GM04503 (cell line): ENCODE measurements at places on chromosomes 6 and 20.
A peak's percentile ranks its signal among the peaks of the same experiment; 100 is the strongest.

DNA sequence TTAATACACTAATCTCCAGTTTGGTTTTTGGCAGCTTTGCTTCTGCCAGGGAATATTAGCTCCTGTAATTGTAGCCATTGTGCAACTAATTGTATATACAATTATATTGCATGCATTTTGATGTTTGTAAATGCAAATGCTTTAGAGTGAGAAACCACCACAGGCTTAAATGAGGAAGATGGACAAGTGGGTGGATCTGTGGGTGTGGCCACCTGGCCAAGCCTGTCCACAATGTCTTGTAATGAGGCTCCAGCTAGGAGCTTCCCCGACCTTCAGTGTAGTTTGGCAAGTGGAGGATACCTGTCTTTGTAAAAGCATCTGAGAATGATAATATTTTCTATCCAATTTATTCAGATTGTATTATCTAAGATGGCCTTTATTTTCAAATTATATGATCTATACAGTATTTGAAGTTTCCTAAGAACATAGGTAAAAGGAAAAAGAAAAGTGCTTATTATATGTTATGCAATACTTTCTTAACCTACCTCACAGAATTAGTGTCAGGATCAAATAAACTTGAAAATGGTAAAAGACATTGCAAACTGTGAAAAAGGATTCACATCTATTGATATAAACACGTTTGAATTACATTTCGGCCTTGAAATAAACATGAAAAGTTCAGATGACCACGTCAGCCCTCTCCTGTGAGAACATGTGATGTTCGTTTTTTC, 49.3 kb upstream of the ARID1B start:
- no peak for DNase-seq

DNA sequence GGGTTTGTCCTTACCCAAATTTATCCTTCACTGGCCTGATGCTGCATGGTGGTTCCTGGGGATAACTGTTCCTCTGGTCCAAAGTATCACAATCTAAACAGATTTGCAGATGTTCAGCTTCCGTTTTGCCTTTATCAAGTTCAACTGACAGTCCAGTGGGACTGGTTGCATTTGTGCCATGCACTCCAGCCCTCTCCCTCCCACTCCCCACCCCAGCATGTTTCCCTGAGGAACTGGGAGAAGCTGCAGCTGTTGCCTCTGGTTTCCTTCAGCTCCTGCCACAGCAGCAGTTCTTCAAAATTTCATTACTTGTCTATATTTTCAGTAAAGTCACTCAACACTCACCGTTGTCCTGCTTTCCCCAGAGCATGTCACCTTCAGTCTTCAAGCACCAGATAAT, 39.5 kb upstream of the KIF16B start:
- DNase-seq: no peak

DNA sequence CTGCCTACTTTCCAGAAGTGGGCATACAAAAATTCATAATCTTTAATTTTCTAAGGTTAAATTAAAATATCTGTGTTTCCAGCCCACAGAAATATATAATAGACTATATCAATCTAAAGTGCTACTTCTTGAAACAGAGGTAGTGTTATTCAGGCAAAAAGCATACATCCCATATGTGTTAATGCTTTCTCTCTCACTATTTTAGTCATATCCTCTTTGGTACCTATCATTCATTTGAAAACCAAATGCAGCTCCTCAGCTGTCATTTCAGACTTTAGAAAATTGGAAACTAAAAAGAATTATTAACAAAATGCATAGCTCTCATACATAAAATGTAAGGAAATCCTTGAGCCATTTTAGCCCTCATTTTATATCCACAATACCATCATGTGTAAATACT, 925 bp downstream of the FHL5 start:
- DNase-seq: no peak

GRCh38 chr6:13026557-13026956, 301.8 kb downstream of the TBC1D7 start:
- DNase-seq: no peak

GRCh38 chr6:91678679-91679446, 1092.0 kb upstream of the MAP3K7 start:
- no peak for DNase-seq

- no peak for DNase-seq
These were observed 55.0 kb upstream of the KCNK16 start for GRCh38 chr6:39377539-39377950.

GRCh38 chr6:113120224-113120581, 736.9 kb upstream of the MARCKS start:
- DNase-seq: peak; percentile 94

DNA sequence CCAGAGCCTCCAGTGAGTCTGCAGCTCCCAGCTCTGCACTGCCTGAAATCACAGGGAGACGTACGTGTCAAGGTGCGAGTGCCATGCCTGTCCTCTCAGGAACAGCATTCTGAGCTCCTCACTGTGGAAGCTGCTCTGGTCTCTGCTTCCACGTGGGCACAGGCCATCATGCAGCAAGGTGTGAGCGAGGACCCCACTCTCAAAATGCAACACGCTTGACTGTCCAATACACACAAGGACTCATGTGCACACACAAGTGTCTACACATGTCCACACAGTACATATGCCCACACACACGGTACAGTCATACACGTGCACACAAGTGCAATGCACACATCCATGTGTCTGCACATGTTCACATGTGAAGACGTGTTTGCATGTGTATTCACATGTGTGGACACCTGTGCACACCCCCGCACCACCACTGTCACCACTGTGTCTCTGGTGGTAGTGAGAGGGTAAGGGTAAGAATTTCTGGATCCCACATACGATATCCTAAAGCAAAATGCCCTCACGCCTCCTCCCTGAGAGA, 260.5 kb downstream of the DLL1 start:
- no peak for DNase-seq

DNA sequence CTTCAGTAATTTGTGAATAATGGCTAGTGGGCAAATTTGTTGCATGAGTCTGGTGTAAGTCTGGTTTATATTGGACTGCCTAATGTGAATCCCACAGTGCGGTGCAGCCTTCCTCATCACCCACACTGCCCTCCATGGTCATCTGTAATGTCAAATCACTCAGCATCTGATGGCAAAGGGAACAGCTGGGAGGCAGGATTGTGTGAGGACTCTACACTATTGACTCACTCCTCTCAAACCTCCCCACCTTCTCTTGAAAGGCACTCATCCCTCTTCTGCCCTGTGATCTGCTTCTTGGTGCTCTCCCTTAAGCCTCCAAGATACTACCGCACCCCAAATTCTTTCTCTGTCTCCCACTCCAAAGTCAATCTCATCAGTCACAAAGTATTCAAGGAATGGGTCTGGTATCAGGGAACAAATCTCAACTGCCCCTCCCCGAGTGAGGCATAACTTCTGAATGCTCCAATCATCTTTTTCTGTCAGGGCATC, 146.0 kb upstream of the BEND6 start:
- peak; percentile 73 for DNase-seq

GRCh38 chr6:82989736-82990290, 75.8 kb downstream of the UBE3D start:
- peak; percentile 44 for DNase-seq

DNA sequence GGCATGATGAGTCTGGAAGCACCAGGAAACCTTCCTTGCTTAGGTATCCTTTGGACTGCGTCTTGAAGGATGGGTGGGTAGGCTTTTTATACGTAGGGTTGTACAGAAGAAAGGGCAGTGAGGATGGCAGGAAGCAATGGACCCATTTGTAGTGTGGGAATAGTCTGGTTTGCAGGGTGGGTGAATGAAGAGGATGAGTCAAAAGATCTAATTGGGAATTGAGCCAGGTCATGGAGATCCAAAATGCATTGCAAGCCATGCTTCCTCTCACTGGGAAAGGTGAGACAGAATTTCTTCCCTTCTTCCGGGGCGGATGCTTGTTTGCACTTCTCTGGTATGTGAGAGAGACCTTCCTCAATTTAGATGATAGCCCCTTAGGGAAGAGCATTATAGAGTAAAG, 10.1 kb upstream of the BTBD3 start:
- DNase-seq: no peak

- no peak for DNase-seq
These were observed 574.9 kb upstream of the CHD6 start for GRCh38 chr20:42193119-42193518.

- DNase-seq: no peak
These were observed 114.3 kb downstream of the THBS2 start for GRCh38 chr6:169139179-169139971.

GRCh38 chr20:845226-845868, 11.8 kb downstream of the FAM110A start:
- no peak for DNase-seq

DNA sequence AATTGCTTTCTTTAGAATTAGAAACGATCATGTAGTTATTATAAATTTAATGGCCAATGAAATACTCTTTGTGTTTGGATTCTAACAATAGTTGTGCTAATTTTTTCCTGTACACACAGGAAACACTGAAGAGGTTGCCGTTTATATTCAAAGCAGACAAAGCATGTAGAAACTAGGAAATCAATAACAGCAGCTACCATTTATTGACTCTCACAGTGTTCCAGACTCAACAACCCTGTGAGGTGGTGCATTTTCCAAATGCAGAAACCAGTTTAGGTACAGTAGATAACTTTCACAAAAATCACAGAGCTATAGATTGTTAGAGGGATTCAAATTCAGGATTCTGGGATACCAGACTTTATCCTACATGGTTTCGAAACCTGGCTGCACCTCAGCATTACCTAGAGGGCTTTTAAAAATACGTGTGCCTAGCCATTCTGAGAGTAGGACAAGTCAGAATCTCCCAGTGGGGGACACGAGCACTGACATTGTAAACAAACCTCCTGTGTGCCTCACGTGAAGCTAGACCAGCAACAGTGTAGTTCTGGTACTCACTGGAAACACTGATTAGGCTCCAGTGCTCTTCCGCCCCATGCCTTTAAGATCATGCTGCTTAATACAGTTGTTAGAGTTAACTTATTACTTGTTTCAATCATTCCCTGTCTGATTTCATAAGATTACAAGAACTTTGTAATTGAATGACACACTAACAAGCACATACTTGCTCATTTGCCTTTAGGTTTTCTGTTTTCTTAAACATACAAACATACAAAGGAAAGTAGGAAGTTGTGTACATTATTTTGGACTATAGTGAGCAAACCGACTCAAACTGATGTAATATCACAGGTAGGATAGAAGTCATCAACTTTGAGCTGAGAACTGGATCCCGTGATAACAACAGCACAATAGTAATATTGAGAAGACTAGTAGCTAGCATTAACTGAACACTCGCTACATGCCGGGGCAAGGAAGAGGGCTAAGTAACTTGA, 65.8 kb downstream of the MAP3K4 start:
- no peak for DNase-seq

DNA sequence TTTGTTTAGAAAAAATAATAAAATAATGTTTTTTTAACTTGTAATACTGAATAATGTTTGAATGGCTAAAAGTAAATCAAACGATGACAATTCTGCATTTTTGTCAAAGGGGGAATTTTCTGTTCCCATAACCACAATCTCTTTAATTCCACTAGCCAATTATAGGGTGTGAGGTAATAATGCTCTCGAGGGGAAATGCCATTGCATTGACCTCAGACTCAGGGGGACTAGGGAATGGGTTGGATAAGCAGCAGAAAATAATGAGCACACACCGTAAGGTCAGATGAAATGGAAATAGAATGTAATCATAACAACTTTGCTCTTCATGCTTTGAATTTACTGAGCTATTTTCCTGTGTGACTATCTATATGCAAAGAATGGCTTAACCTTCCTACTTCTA, 584.7 kb downstream of the RFPL4B start:
- DNase-seq: no peak

GRCh38 chr20:13665709-13666395, 27.1 kb upstream of the TASP1 start:
- DNase-seq: no peak

GRCh38 chr6:163720005-163720404, 305.5 kb downstream of the QKI start:
- no peak for DNase-seq

GRCh38 chr20:57879779-57880570, 170.2 kb upstream of the PMEPA1 start:
- peak; percentile 11 for DNase-seq

DNA sequence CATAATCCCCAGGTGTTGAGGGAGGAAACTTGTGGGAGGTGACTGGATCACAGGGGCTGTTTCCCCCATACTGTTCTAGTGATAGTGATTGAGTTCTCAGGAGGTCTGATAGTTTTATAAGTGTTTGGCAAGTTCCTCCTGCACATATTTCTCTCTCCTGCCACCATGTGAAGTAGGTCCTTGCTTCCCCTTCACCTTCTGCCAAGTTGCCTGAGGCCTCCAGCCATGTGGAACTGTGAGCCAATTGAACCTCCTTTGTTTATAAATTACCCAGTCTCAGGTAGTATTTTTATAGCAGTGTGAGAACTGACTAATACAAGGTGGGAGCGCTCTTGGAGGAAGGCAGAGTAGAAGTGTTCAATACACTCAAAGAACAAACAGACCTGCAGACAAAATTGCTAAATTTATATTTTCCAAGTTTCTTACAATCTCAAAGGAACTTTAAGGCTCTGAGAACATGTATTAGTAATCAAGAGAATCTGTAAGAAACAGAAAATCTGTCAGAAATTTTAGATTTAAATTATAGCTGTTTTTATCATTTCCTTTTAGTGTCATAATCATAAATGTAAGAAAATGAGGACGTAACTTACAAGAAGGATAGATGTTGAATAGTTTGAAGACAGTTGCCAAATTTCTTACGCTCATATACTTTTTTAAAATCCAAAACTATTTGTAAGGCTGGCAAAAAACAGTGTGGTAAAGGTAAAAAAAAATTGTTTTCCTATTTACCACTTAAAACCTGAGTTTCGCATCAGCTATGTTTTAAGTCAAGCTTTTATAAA, 77.7 kb downstream of the ASCC3 start:
- no peak for DNase-seq

GRCh38 chr20:39812116-39812515, 850.0 kb downstream of the DHX35 start:
- no peak for DNase-seq

GRCh38 chr20:63831993-63832686, 1.1 kb upstream of the ZBTB46 start:
- no peak for DNase-seq

DNA sequence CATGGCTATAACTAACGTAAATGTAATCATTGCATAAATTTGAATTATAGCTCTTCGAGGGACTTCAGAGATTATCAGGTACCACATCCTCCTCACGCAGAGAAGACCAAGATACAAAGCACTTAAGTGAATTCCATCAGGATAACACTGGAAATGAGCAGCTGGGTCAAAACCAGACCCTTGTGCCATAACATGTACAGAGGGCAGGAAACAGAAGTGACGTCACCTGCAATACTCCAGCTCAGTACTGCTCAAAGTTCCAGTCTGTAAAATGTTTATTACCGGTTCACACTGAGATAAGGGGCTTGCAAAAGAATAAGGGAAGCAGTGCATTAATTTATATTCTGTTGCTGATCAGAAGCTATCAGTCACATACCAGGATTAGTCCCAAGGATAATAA, 45.8 kb downstream of the RGS17 start:
- DNase-seq: no peak

GRCh38 chr6:131164506-131164905, 29.2 kb downstream of the AKAP7 start:
- DNase-seq: no peak

GRCh38 chr6:52074155-52074554, 13.3 kb downstream of the PKHD1 start:
- no peak for DNase-seq
